ENCODE measurements at places on chromosomes 11 and 22.
A peak's percentile ranks its signal among the peaks of the same experiment; 100 is the strongest.

GRCh38 chr11:133830931-133831907 is 14.1 kb downstream of the SPATA19 start:
- no peak for DNase-seq

DNA sequence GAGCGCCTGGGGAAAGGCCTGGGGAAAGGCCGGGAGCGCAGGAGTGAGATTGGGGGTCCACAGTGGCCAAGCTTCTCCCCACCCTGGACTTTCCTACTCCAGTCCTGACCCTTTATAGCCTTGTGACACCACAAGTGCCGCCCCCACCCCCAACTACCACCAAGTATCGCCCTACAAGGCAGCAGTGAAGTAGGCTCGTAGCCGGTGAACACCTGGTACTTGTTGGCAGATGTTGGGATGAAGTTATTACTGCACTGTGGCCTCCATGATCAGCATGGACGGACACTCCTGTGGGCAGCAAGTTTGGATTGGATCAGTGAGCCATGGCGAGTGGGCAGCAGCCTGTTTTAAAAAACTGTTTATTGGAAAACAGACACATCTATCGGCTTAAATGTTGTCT is 45.0 kb downstream of the EIF3F start:
- DNase-seq, result no peak

DNA sequence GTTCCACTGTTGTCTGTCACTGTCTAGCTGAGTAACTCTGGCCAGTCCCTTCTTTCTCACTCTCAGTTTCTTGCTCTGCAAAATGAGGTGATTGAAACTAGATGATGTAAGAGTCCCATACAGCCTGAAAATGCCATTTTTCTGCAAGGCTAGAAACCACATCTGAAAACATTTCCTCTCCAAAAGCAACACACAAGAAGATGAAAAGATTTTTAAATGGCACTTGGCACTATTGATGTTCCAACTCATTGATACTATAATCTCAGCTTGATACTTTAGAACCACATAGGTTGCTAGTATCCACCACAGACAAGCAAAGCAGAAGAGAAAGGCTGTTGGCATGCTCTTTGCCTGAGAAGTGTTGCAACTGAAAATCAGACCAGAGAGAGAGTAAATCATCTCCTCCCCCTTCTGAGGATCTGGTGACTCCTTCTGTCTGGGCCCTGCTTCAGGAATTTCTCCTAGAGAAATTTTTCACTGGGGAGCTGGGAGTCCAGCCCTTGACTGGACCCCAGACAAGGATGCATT is 1217.9 kb downstream of the LRRC4C start:
- no peak for DNase-seq

DNA sequence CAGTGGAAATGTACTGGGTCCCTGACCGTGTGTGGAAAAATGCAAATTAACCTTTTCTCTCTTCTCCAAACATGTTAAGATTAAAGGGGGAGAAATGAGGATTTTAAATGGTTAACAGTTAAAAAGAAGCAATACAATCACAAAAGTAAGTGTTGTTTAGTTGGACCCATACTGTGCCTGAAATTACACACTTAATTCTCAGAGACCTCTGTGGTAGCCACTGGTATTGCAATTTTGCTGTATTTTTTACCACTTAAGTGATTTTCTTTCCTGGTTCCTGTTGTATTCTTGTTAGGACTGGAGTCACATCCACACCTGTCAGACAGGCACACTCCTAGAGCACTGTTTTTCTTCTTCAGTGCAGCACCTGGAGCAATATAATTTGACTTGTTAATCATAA is 179.6 kb upstream of the PDGFD start:
- no peak for DNase-seq

GRCh38 chr11:134429106-134429505 is 17.1 kb upstream of the B3GAT1 start:
- DNase-seq, result no peak

- no peak for DNase-seq
Measured at GRCh38 chr11:130672911-130673310, 224.5 kb downstream of the ADAMTS15 start.

- no peak for DNase-seq
Measured at GRCh38 chr22:37634417-37634924, 5.0 kb upstream of the SH3BP1 start.

GRCh38 chr11:110173811-110174644 is 80.8 kb downstream of the ZC3H12C start:
- peak; percentile 6 for DNase-seq

DNA sequence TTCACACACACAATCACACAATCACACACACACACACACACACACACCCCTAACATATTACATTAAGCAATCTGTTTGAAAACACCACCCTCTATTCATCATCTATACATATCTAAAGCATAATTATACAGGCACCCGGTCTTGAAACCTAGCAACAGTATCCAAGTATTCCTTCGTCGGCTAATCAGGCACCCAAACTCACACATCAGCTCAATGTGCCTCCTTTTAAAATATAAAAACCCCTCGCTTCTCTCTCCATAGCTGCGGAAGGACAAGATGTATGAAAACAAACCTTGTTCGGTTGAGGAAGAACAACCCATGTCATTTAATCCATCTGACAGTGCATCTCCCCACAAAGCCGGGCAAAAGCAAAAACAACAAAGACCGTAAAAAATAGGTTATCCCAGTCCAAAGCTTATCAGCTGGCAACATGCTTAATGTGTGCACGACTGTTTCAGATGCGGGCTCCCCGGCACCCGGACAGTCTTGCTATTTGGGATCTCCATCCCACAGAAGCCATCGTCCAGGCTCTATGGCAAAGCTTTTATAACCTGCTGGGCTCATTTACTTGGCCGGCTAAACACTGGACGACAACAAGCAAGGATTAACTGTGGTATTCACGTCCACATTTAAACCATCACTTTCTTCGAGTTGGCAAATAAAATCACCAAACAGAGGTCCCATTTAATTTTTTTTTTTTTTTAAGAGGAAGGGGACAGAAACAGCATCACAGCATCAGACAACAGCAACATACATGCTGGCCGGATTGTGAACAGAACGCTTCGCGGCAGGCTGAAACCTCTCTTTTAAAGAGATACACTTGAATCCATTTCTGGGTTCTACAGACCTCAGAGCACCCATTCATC is 365.5 kb downstream of the SHANK2 start:
- no peak for DNase-seq

DNA sequence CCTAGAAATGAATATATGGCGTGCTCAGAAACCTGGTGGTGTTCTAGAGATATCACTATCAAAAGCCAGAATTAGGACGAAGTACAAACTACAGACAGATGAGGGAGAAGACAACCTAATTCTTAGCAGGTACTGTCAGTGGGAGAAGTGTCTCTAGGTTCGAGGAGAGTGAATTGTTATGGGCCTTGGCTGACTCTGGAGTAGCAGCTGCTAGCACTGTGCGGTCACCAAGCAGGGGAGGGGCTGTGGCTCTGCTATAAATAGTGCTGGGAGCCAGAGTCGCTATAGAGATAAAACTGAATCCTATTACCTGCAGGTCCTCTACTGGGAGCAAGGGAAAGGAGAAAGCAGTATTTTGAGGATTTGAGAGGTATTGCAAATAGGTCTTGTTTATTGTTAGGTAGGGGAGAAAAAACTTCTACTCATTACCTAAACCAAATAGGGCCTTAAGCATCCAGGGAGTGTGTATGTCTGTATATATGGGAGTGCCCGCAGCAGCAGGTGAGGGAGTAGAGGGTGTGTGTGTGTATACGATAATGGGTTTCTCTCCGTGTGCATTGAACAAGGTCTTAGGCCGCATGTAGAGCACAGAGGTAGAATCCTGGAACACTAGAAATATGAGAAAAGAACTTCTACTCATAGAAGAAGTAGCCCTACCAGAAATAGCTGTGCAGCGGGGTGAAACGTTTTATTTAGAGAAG is 2.2 kb downstream of the MADD start:
- DNase-seq, result no peak

GRCh38 chr11:121717296-121717695 is 264.5 kb upstream of the SORL1-AS1 start:
- DNase-seq, result no peak

DNA sequence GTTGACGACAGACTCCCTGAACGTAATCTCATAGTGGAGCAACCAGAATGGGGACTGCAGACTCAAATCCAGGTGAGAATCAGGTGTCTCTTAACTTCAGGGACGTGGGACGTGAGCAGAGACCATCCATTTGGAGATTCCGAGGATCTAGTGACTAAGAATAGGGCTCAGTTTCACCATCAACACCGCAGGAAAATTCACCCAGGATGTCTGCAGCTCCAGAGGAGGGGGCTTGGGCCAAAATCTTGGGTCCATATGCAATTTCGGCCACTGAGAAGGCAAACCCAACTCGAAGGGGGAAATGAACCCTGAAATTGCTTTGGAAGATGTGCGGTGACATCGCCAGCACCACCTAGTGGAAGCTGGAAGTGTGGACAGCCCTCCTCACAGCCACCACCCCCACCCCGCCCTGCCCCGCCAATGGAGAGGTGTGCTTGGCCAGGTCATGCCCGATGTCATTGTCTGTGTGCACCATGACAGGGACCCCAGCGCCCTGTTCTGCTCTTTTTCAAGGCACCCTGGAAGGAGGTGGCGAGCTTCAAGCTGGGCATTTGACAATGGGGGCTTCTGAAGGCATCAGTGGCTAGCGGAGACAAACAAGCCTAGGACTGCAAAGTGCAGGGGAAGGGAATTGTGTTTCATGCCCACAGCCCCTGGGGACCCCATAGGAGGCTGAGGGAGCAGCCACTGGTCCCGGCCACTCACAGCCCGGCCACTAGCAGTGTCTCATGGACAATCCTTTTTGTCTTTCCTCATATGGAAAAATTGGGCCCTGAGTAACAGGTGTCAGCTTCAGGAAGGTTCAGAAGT is 24.8 kb downstream of the APOL1 start:
- no peak for DNase-seq

DNA sequence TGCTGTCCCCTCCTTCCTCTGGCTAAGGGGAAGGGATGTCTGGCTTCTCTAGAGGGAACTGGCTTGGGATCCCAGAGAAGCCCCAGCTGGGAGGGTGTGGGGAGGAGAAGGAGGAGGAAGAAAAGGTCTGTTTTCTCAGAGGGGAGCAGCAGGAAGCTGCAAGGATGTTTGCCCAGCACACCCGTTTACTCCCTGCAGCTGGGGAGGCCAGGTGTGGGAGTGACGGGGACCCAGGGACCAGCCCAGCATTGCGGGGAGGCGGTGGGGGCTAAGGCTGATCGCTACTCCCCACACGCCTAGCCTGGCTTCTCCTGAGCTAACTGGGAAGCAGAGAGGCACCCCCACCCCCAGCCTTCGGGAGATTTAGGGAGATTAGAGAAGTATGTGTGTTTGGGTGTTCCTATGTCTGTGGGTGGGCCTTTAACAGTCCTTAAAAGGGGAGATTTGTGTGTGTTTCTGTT is 3.9 kb downstream of the CREB3L1 start:
- DNase-seq, result no peak

DNA sequence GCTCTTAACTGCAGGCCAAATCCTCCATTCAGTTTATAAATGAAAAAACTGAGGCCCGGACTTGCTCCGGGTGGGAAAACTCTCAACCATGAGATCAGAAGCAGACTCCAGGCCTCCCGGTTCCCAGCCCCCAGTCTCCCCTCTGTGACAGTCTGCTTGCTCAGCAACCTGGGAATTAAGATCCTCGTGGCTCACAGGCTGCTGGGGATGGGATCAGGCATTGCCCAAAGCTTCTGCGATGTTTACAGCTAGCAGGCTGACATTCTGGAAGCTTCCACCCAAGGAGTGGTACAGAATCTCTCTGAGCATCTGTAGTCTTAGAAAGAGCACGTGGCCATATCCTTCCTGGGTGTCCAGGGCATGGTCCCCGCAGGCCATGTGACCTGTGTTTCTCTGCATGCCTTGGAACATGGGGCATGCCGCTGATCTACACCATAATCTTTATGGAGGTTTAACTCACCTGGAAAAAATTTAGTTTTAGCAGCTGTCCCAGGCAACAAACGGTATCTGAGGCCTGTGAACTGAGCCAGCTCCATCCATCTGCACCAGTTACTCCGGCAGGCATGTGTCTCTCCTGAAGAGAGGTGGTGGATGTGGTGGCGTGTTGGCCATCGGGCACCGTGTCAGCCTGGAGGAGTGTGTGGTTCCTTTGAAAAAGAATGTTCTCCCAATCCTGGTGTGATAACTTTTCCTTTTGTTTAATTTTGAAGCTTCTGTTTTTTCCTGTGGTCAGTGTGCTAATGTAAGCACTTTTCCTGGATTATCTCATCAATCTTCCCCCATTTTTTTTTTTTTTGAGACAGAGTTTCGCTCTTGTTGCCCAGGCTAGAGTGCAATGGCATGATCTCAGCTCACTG is 7.9 kb downstream of the FBLN1 start:
- no peak for DNase-seq

DNA sequence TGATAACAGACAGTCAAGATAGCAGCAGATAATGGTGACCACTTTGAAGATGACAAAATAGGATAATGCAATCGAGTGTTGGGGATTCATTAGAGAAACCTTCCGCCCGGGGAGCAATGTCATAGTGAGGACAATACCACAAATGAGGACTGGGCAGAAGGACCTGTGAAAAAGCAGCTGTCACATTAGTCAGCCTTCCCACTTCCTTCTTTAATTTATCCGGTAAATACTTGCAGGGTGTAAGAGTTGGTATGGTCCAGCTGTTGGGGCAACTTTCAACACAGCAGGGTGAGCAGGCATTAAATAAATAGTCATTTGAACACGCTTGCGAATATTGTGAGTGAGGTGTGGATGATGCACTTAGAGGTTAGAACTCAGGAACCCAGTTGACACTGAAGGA is 132.5 kb upstream of the KIRREL3 start:
- DNase-seq, result no peak

GRCh38 chr11:118607401-118608359 is at the start of gene PHLDB1:
PHLDB1 (plus strand) TSS chr11:118607615; CDS start chr11:118613837, 6,222 bp downstream.
- DNase-seq, result no peak

DNA sequence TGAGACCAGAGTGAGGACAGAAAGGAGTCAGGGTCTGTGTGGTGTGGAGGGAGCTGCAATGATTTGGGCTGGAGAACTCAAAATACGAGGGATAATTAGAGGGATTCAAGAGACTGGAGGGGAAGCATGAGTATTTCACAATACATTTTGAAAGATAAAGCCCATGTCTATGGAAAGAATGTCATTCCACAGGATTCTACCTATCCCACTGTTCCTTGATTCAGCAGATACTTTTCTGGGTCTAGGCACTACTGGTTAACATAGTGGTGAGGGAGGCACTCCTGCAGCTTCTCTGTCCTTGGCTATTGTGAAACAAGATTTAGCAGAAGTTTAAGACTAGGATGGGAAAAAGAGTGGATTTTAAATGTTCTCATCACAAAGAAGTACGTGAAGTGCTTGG is 72.9 kb upstream of the RASSF10 start:
- DNase-seq, result no peak

GRCh38 chr11:100240025-100240539 is 447.0 kb upstream of the ARHGAP42 start:
- no peak for DNase-seq

DNA sequence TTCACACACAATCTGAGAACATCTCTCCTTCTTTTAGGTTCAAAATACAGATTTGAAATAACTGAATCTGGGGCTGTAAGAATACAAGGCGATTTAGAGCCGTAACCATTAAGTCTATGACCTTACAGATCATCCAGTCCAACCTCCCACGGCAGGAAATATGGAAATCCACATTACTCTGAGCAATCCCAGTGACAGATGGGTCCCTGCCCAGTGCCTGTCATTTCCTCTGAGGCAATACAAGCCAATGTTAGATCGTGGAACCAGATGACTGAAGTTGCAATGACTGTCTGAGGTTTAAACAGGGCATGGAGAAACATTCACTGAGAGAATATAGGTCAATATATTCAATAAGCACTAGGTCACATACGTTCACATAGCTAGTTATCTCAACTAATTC is 77.4 kb upstream of the OR5AK2 start:
- no peak for DNase-seq

GRCh38 chr22:41681616-41682015 is 7.1 kb downstream of the SNU13 start:
- DNase-seq, result no peak

- DNase-seq, result no peak
Measured at GRCh38 chr11:76173663-76174062, 32.6 kb downstream of the WNT11 start.
